ENCODE measurements at places on chromosomes 7 and 10.
A peak's percentile ranks its signal among the peaks of the same experiment; 100 is the strongest.

DNA sequence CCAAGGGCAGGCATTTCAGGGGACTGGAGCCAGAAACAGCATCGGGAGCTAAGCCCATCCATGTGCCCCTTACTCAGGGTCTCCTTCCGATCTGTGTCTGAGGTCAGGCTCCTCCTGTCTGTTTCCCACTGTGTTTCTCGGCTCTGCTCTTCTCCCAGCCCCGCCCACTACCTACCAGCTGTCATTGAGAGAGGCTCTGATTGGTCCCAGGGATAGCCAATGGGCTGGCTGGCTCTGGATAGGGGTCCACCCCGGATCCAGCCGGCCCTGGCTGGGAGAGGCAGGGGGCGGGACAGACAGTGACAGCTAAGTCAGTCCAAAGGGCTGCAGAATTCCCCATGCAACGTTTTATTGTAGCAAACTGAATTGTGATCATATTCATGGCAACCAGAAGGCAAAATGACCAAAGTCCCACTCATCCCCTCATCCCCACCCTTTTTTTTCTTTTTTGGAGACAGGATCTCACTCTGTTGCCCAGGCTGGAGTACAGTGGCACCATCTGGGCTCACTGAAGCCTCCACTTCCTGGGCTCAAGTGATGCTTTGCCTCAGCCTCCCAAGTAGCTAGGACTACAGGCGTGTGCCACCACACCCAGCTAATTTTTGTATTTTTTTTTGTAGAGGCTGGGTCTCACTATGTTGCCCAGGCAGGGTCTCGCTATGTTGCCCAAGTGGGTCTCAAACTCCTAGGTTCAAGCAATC, 76.3 kb downstream of the CLIP2 start:
- no peak for DNase-seq

DNA sequence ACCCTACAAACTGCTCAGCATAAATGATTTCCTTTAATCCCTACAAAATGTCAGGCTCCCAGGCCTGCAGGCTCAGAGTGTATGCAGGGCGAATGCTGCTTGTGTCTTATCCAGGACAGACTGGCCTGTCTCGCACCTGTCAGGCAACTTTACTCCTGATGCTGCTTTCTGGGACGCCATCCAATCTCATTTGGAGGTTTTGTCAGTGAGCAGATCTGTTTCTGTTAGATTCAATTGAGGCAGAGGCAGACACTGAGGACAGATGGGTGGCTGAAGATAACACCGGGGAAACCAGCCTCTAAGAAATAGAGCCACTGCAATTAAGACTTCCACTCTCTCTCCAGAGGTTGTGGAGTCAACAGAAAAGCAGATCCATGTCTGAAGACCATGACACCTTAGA, 115.6 kb downstream of the DPP6 start:
- no peak for DNase-seq

- no peak for DNase-seq
These were observed 308.3 kb upstream of the KAT6B start for GRCh38 chr10:74518061-74518460.

GRCh38 chr7:134986363-134987251, at the start of gene AGBL3:
Gene AGBL3, plus strand, starts transcription at chr7:134986508. Its CDS starts 1,426 bp downstream, at chr7:134987934.
- DNase-seq = peak; percentile 83

GRCh38 chr10:31614611-31615010, 295.6 kb downstream of the ZEB1 start:
- no peak for DNase-seq

DNA sequence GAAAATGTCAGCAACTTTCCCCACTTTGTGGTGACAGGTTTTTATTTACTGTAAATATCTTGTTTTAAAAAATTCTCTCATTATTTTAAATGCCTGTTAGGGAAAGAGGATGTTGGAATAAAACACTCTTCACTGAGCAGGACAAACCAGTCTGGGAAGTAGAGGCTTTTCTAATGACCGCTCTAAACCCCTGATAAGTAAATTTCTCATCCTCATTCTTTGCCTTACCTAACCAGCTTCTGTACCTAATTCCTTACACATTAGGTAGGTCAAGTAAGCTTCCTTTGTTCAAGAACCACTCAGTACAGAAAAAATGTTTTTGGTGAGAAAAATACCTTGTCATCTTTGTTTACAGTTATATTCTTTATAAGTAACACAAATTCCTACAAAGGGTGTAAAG, 143.6 kb downstream of the GPR85 start:
- DNase-seq = no peak

Measured in stimulated activated CD4-positive, alpha-beta T cell treated with anti-CD3 and anti-CD28 coated beads, Interleukin-4, amount 100 ng/mL, for 48 hours (primary cell).